ENCODE measurements at places on chromosomes 4 and X.

DNA sequence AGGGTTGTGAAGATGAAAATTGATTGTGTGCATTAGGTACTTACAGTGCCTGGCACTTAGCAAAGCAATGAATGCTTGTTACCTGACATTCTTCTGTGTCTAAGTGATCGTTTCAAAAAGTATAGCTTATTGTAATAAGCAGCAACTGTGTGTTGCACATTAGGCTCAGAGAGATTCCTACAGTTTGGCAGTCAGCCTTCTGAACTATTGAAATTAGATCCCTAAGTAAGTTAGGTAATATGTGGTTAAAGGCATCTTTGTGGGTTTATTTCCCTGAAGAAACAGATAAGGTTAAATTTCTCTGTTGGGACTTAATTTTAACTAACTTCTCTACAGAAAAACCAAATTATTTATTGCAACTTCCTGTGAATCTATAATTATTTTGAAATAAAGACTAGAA, 93.4 kb downstream of the REPS2 start:
- DNase-seq, result no peak

- no peak for DNase-seq
These were observed 546 bp downstream of the ZRSR2 start for GRCh38 chrX:15790769-15791290.

DNA sequence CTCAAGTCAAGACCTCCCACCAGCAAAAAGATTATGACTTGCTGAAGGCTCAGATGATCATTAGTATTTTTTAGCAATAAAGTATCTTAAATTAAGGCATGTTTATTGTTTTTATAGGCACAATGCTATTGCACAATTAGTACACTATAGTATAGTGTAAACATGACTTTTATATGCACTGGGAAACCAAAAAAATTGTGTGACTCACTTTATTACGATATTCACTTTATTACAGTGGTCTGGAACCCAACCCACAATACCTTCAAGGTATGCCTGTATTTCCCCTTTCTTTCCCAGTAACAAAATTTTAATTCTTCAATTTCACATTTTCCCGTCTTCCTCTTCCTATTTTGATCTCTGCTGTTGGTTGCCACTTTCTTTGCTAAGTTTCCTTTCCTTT, 37.7 kb downstream of the ZCCHC12 start:
- DNase-seq, result no peak

- DNase-seq, result no peak
These were observed 7.6 kb upstream of the TBC1D19 start for GRCh38 chr4:26576231-26576739.

DNA sequence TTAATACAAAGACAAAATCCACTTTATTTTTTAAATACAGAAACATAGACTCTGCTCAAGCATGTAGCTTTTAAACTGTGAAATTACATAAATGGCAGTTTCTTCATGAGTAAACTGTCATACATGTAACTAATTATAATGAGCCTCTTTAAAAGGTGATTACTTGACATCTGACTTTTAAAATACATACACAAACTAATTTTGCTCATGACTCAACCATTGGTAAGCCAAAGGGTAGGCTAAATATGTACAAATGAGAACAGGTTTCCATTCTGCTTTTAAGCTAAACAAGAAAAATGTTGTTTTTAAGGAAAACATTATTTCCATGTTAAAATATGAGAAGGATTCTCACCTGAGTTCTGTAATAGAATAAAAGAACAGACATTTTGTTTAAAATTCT, 27.9 kb downstream of the CAMK2D start:
- DNase-seq, result no peak

All from HT1080 (cell line).